ENCODE measurements at places on chromosomes 2 and 18.

DNA sequence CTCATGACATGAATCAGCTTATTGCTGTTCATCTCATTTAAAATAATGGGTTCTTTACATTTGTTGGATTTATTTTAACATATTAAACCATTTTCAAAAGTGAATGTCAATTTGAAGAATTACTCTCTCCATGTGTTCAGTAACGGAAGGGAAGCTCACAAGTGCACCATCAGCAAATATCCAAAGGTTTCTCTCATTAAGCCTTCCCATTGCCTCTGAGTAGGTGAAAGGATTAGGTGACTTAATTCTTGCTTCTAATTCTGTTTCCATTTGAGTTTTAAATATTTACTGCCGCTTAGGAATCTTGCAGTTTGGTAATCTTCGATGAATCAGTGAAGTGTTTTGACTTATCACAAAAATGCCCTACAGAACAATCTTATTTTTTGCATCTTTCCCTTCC lies 145.1 kb upstream of the NYAP2 start:
- no peak for DNase-seq

- no peak for DNase-seq
Observed at GRCh38 chr2:39779927-39780326, 869 bp upstream of the THUMPD2 start.

- no peak for DNase-seq
Observed at GRCh38 chr2:82340578-82341053, 2036.1 kb upstream of the LRRTM1 start.

DNA sequence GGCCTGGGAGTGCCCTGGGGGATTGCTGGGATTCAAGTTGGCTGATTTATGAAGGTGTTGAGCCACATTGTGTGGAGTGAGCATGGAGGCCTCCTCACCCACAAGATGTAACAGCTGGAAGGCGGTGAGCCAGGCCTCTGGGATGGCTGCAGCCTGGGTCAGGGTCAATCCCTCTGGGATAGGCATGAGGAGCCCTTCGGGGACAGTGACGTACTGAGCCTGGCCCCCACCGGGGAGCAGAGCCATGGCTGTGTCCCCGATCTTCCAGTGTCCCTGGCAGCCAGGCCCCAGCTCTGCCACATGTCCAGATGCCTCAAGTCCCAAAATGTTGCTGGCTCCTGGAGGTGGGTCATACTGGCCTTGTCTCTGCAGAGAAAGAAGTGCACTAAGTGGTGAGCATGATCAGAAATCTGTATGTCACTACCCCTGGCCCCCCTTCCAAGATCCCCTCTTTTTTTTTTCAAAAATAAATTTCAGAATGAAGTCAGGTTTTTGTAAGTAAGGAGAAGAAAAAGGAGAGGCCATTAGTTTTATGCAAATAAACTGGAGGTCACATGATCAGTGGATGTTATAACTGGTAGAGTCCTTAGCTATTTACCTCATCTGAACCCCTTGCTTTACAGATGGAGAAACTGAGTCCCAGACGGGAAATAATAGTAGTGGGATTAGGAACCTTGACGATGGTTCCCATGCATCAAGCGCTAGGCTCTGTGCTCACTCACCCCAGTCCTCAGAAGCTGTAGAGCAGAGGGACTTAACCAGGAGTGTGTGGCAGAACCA lies 1.7 kb downstream of the TP53I3 start:
- no peak for DNase-seq

DNA sequence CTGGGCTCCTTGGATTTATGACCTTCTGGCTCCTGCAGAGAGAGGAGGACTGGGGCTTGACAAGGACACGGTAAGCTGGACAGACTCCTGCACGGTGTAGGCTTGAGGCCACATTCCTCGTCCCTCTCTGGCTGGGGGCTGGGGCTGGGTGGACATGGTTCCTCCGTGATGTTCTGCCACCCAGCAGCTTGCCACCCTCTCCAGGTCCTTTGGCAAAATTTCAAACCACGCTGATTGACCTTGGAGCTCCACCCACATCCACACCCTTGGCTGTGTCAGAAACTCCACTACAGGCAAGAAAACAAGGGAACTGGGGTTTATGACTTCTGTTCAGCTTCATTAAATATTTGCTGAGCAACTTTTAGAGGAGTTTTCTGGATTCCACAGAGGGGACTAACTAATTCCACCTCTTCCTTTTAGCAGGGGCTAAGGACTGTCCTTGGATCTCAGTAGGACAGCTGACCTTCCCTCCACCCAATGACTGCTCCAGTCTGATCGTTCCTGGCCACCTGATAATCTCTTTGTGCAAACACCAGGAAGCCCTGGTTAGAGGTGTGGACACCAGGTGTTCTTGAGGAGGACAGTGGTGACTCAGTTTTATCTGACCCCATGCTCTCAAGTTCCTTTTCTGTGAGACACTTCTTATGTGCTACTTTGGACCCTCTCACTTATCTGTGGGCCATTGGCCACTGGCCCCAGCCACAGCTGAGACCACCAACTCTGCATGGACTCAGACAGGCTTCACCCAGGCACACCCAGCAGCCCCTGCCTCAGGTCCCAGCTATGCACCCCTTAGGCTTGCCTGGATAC lies 29.3 kb downstream of the GPR55 start:
- no peak for DNase-seq

DNA sequence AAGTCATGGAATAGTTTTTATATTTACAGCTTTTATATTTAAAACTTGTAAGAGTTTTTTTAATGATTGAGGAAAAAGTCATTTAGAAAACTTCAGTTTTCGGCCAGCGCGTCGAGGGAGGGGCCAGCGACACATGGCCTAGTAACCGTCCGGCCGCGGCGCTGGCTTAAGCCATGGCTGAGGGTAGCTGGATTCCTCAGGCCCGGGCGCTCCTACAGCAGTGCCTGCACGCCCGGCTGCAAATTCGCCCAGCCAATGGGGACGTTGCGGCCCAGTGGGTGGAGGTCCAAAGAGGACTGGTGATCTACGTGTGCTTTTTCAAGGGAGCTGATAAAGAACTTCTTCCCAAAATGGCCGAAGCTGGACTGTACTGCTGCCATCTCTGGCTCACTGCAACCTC lies 4.9 kb upstream of the KLHL41 start:
- no peak for DNase-seq

- no peak for DNase-seq
Observed at GRCh38 chr2:18754286-18754685, 164.9 kb upstream of the NT5C1B start.

- DNase-seq, result no peak
Observed at GRCh38 chr18:54232485-54233227, 8.2 kb upstream of the MBD2 start.

- no peak for DNase-seq
Observed at GRCh38 chr18:56067969-56068671, 480.1 kb upstream of the TCF4 start.

All from stimulated activated CD4-positive, alpha-beta T cell treated with anti-CD3 and anti-CD28 coated beads, Interleukin-15, amount 100 ng/mL, for 1 hour (primary cell).